ENCODE measurements at places on chromosomes 7 and 10. TPM values are rescaled to one million over a fixed set of nuclear protein-coding genes. Genes with fewer than 3 reads are reported as not detected.

FAM237B gene
- not detected for total RNA-seq

OPN1SW gene
- not detected for total RNA-seq

DUS4L gene
- 10.0 TPM for total RNA-seq

RPEL1 gene
- total RNA-seq = not detected

DHTKD1 gene
- total RNA-seq = 31.7 TPM

ACTR3C gene
- 0.87 TPM for total RNA-seq

TCAF2 gene
- 0.38 TPM for total RNA-seq

GRM3 gene
- not detected for total RNA-seq

CACNA2D1 gene
- 20.7 TPM for total RNA-seq

UNCX gene
- total RNA-seq = not detected

ANKRD22 gene
- not detected for total RNA-seq

CDK14 gene
- 30.2 TPM for total RNA-seq

LRMDA gene
- total RNA-seq = 19.4 TPM

MYO3A gene
- 11.4 TPM for total RNA-seq

ABCA13 gene
- total RNA-seq = 0.44 TPM

TAS2R38 gene
- not detected for total RNA-seq

MSS51 gene
- 2.0 TPM for total RNA-seq

All from endothelial cell (in vitro differentiated cells).